Stimulated activated CD4-positive, alpha-beta T cell treated with anti-CD3 and anti-CD28 coated beads, Interleukin-1b, Interleukin-23, amount 100 ng/mL, for 24 hours (primary cell): ENCODE measurements at places on chromosomes 5 and 9.

- DNase-seq = no peak
Measured at GRCh38 chr5:5242056-5242455, 101.9 kb downstream of the ADAMTS16 start.

DNA sequence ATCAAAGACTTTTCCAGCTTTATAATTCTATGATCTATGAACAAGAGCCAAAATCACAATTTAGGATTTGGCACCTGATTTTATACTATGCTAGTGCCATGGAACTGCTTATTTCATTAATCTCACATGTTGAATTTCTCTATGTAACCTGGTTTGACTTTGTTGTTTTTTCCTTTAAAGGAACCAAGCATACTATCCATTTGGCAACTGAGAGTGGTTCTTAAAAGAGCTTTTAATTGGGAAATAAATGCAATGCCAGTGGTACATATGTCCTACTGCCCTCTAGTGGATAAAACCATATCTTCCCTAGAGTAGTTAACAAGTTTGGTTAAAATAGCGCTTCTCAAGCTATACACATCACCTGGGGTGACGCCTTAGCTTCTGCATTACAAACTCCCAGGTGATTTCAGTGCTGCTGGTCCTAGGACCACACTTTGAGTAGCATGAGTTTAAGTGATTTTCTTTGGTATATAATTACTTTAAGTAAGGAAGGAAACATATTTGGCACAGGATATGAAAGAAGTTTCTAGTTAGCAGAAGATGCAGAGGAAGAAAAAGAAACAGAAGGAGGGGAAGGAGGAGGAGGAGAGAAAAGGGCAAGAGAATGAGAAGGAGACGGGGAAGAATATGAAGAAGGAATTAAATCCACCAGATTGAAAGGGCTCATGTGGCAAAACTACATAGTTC, 56.8 kb downstream of the FGF10 start:
- DNase-seq = no peak

- no peak for DNase-seq
Measured at GRCh38 chr5:172529896-172530295, 75.6 kb upstream of the SH3PXD2B start.

DNA sequence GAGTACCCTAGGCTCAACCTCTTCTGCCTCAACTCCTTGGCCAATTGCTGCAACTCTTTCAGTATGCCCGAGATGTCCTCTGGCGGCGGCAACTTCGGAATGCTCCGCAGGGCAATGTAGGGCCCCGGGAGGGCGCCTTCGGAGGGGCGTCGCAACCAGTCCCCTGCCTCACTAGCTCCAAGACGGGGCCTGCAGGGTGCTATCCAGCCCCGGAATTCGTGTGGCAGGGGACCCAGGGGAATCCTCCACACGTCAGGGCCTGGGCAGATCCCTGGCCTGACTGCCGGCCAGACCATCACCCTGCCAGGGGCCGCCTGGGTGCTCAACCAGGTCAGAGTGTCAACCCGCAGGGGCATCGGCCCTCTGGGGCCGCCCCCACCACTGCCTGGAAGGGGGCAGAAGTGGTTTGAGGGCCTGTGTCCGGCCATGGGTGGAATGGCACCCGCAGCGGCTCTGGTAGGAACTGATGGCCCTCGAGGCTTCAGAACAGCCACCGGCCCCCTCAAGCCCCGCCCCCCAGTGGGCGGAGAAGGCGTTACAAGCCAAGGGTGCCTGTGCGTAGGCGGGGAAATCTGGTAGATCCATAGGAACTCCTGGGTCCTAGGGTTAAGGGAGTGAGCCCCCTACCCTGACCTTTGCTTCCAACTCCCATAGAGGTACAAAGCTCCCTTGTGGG, at the start of gene POU5F2:
POU5F2 (minus strand) TSS at position 465 of the 676 bp plus-strand sequence; CDS start at position 428, 37 bp downstream.
- no peak for DNase-seq

GRCh38 chr9:127858041-127858512, 3.6 kb upstream of the ENG start:
- no peak for DNase-seq

DNA sequence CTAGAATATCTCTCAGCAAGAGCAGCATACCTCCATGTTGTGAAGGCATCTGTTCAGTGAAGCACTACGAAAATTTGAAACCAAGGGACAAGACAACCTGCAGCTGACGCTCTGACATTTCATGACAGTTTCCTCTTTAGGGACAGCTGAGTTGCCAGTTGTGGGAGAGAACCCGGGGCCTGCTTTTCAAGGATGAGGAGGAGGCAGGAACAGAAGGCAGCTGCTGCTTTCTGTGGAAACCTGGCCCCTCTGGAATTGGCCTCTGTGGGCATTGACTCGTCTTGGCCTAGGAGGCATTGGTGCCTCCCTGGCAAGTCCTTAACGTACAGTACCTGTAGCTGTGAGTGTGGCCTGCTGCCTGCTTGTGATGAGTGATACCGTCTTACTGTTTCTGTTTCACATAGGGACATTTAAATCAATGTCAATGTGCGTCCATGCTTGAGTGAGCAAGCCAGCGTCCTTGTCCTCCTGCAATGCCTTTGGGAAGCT, 21.6 kb downstream of the SLC46A2 start:
- DNase-seq = no peak

- no peak for DNase-seq
Measured at GRCh38 chr5:113514289-113514635, 768 bp downstream of the YTHDC2 start.

- no peak for DNase-seq
Measured at GRCh38 chr9:74205056-74205455, 292.1 kb upstream of the RORB start.

DNA sequence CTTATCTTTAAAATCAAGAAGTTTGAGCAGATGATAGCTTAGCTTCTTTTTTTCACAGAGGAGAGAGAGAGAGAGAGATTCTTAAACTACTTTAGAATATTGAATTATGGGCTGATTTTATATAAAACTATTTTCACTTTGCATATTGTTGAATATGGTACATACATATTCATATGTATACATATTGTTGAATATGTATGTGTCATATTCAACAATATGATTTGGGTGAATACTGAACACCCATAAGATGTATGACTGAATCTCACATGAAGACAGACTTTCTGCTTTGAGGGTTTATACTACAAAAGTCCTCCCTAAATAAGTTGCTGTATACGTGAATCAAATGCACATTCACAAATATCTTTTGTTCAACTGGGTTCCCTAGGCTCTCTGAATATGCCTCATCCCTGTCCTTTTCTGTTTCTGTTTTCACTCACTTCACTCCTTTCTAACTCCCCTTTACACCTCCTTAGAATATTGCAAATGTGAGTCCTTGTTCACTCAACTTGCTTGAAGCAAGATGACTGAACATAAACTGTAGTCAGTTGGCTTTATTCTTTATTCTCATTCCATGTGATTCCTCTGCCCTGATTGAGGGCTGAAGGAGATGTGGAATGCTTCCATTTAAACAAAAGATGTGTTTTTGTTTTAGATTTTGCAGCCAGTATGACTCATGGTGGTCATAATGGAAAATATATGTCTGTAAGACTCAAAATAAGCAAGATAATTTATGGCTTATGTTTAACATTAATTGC, 225.4 kb upstream of the DAB2 start:
- DNase-seq = no peak

DNA sequence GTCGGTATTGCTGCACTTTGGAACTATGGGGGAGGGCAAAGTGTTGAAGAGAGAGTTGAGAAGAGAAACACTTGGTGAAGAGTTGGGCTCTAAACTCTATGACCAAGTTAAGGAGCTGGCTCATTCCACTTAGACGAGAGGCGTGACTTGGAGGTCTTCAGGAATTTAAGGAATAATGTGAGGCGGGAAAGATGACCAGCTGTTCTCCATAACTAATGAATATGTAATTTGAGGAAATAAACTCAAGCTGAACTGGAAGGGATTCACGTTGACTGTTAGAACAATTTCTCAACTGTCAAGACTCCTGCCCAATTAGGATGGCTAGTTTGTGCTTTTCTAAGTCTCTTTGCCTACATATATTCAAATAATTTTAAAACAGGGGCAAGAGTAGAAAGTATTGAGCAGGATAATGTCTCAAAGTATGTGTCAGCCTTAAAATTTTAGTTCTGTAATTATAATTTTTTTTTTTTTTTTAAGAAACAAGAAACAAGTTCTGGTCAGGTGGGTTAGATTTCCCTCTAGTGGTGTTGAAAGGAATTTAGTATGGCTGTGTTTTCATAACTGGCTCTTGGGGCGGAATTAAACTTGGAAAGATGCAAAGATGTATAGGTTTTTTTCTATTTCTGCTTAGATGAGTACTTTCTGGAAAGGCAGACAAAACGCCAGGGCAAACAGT, 33.4 kb downstream of the TMEM252 start:
- DNase-seq = no peak

DNA sequence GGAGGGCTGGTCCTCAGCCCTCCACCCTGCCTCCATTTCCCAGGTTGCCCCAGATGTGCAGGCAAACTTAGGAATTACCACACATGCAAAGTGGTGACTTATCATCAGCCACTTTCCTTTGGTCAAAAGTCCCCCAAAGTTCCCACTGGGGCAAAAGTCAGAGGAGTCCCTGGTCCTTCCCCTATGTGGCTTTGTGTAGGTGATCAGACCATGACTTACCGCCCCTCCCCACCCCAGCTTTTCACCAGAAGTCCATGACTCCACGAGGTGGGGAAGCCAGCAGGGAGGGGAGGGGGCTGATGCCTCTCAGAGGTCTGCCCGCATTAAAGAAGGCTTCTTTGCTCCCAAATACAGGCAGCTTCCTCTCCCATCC, 5.8 kb downstream of the TRAF1 start:
- no peak for DNase-seq

GRCh38 chr5:115069087-115069968, 100.4 kb downstream of the TRIM36 start:
- no peak for DNase-seq

DNA sequence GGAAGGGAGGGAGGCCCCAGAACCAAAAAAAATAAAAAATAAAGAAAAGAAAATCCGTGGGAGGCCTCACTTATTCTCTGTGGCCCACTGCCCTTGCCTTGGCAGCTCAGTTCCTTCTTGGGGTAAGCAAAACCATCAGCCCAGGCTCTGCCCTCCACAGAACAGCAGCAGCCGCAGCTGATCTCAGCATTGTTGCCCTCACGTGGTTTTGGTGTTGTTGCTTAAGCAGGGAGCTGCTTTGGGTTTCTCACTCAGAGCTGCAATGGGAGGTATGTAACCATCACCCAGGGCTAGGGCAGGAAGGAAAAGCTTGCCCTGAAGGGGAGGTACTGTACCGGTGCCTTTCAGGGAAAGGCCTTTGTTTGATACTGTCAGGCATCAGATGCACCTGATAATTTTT, 374.7 kb upstream of the WWC1 start:
- DNase-seq = no peak

DNA sequence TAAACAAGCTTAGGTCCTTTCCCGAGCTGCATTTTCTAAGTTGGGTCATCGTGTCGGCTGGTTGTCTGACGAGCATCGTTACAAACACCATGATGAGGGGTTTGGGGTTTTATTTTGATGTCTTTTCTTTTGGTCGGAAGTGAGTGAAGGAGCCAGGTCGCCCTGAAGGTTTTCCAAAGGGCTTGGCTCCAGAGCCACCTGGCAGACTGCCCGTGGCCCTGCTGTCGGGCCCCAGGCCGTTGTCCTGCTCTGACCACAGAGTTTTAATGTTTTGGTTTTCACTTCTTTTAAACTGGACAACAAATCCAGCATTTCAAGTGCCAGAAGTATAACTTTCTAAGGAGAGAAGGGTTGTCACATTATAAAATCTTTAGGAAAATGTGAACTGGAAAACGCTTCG, 42.3 kb downstream of the TENT4A start:
- DNase-seq = no peak

- DNase-seq = no peak
Measured at GRCh38 chr5:175216991-175217390, 227.0 kb downstream of the DRD1 start.

DNA sequence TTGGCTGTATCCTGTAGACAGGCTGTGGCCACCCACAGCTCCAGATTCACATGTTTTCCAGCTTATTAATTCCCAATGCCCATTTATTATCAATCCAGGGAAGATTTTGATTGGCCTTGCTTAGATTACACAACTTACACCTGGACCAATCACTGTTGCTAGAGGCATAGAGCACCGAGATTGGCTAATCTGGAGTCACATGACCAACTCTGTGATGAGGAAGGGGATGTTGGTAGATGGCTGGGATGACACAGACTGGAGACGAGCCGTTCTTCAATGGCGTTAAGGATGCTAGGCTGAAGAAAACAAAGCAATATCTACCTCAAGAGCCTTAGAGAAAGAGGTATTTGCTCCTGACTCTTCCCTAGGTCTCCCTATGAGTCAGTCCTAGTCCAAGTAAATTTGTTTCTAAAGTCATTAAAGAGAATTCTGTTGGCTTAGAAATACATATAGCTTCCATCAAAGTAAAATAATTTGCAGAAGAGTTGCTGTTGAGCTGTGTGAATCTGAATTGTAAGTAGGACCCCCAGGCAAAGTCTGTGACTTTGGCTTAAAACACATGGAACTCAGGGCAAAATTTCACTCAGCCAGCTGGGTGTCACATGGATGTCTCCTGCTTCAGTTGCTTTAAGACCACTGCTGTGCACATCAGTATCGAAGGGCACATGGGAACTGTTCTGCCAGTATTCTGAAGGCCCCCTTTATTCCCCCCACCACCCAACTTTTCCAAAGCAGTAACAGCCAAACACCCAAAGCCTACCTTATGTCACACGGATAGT, 326.4 kb upstream of the KLF4 start:
- no peak for DNase-seq

- no peak for DNase-seq
Measured at GRCh38 chr5:55852503-55852902, 1.3 kb downstream of the IL31RA start.

- no peak for DNase-seq
Measured at GRCh38 chr5:28561522-28561921, 1523.1 kb upstream of the CDH9 start.

GRCh38 chr9:124428751-124429529, 13.7 kb upstream of the PSMB7 start:
- no peak for DNase-seq

- no peak for DNase-seq
Measured at GRCh38 chr9:89738137-89738932, 133.5 kb downstream of the GADD45G start.

- no peak for DNase-seq
Measured at GRCh38 chr5:126383776-126384175, 39.4 kb upstream of the GRAMD2B start.

GRCh38 chr5:79581535-79581934, 30.7 kb upstream of the TENT2 start:
- no peak for DNase-seq

DNA sequence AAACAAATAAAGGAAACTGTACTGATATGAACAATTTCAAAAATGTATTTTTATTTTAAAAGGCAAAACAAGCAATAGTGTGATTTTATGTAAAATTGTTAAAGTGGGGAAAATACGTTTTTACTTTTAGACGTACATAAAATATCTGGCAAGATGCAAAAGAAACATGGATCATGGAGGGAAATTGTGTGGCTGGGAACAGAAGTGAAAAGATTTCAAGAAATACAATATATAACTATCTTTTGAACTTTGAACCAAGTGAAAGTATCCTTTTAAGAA, 1.5 kb upstream of the ZNF367 start:
- no peak for DNase-seq

GRCh38 chr9:115152281-115152820, 34.4 kb upstream of the TNC start:
- no peak for DNase-seq

GRCh38 chr9:14314424-14314928, 535 bp upstream of the NFIB start:
- DNase-seq = no peak

GRCh38 chr5:82275216-82275664, 2.9 kb downstream of the RPS23 start:
- DNase-seq = no peak

- DNase-seq = no peak
Measured at GRCh38 chr9:77731930-77732329, 83.8 kb upstream of the GNA14 start.
